ENCODE measurements at places on chromosomes 4 and X. TPM values are rescaled to one million over a fixed set of nuclear protein-coding genes. Genes with fewer than 3 reads are reported as not detected.
A peak's percentile ranks its signal among the peaks of the same experiment; 100 is the strongest.

MOB1B gene
- 12.6 TPM for total RNA-seq

GRCh38 chr4:4430492-4431195 is 43.7 kb downstream of the NSG1 start:
- no peak overlapping the region for H3K4me3 ChIP-seq
- DNase-seq: peak; percentile 54
- H3K27me3 ChIP-seq: no peaks in the 10 kb centered on the region
- no peak overlapping the region for H3K27ac ChIP-seq

GRCh38 chr4:160117686-160118085 is 1014.8 kb downstream of the RAPGEF2 start:
- H3K4me3 ChIP-seq: no peak overlapping the region
- no peak overlapping the region for H3K27ac ChIP-seq
- no peak for DNase-seq
- no peaks in the 10 kb centered on the region for H3K27me3 ChIP-seq
- H3K36me3 ChIP-seq: no peaks in the 10 kb centered on the region

GRCh38 chr4:107570952-107571351 is 149.1 kb downstream of the PAPSS1 start:
- no peak overlapping the region for H3K4me3 ChIP-seq
- no peaks in the 10 kb centered on the region for H3K4me1 ChIP-seq
- no peaks in the 10 kb centered on the region for H3K27me3 ChIP-seq

SPRY1 gene
- total RNA-seq: 26.4 TPM

SLC9A7 gene
- total RNA-seq: 74.3 TPM

NLRP2B gene
- not detected for total RNA-seq

MRFAP1 gene
- total RNA-seq: 200 TPM

TRAM1L1 gene
- total RNA-seq: 1.0 TPM

GRCh38 chrX:108584617-108585211 is 145.1 kb downstream of the COL4A5 start:
- DNase-seq: peak; percentile 25
- no peak overlapping the region for H3K4me3 ChIP-seq
- H3K27ac ChIP-seq: no peak overlapping the region
- no peaks in the 10 kb centered on the region for H3K27me3 ChIP-seq
- no peaks in the 10 kb centered on the region for H3K36me3 ChIP-seq

DNA sequence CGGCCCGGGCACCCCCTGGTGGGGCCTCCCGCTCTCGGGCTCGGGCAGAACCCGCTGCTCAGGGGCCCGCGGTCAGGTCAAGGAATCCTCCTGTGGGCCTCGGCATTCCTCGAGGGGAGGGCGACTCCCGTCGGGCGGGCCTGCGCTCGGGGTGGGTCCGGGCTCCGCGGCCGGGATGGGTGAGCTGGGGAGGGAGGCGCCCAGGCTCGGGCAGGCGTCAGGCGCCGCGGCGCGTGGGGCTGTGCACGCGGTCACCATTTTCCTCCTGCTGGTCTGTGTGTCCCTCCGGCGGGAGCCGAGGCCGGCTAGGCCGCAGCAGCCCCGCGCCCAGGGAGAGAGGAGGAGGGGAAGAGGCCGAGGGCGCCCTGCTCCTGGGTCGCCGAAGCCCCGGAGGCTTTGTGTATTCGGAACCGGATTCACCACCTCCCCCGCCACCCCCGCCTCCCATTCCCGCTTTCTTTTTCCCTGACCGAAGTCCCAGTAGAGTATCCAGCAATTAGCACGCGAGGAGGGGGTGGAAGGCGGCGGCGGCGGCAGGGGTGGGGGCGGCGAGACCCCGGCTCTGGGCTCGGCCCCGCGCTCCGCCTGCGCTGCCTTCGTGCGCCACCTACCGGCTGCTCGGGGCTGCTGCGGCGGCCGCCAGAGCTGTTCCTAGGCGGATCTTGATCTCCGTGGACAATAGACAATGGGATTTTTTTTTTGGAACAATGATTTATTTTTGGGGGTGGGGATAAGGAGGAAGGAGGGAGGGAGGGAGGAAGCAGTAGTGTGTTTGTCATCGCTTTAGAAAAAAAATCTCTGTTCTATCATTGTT is 99.0 kb upstream of the MAML3 start:
- H3K27ac ChIP-seq: peak overlapping the region; percentile 77
- H3K4me3 ChIP-seq: peak overlapping the region; percentile 59
- no peaks in the 10 kb centered on the region for H3K36me3 ChIP-seq

- DNase-seq: no peak
- H3K27ac ChIP-seq: no peak overlapping the region
- no peaks in the 10 kb centered on the region for H3K27me3 ChIP-seq
- H3K4me3 ChIP-seq: no peak overlapping the region
- H3K4me1 ChIP-seq: no peaks in the 10 kb centered on the region
- H3K36me3 ChIP-seq: no peaks in the 10 kb centered on the region
Observed at GRCh38 chr4:11070813-11071212, 357.9 kb downstream of the HS3ST1 start.

DNA sequence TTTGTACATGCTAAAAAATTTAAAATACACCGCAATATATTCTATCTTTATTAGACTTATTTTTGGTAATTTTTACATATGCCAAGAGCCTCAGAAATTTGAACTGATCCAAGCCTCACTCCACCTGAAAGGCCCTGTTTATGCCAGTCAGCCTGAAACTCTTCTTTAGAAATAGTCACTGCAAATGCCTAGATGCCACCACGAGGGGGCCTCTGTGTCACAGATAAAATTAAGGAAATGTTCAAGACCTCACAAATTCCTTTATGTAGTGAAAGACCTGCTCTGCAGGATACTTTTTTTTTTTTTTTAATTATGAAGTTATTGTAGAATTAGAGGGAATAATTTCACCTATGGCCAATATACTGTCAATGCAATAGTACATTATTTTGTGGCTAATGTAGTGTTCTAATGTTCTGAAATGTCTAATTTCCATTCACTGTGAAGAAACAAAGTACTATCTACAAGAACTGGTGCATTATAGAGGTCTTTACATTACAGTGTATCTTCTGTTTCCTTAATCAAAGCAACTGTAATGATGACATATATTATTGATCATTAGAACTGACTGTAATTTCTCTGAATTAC is 69.8 kb downstream of the DTHD1 start:
- H3K4me3 ChIP-seq: no peak overlapping the region
- H3K4me1 ChIP-seq: peaks cover 5% of the 10 kb centered on the region
- DNase-seq: peak; percentile 68
- H3K27me3 ChIP-seq: no peaks in the 10 kb centered on the region
- H3K27ac ChIP-seq: no peak overlapping the region
- no peaks in the 10 kb centered on the region for H3K36me3 ChIP-seq

DNA sequence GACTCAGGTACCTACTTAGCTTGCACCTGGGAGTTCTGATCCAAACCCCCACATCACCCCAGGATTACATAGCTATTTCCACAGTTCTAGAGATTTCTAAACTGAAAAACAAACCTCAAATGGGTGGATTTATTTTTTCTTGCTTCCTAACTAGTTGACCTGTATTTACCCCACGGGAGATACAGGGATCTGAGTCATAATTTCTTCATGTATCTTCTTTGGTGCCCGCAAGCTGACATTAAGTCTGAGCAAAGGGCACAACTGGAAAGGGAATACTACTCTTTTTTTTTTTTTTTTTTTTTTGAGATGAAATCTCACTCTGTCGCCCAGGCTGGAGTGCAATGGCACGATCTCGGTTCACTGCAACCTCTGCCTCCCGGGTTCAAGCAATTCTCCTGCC is 10.0 kb upstream of the ELOVL6 start:
- no peak overlapping the region for H3K27ac ChIP-seq
- H3K4me3 ChIP-seq: no peak overlapping the region
- no peaks in the 10 kb centered on the region for H3K27me3 ChIP-seq
- H3K4me1 ChIP-seq: no peaks in the 10 kb centered on the region
- no peak for DNase-seq
- H3K36me3 ChIP-seq: no peaks in the 10 kb centered on the region

Measured in PC-3 (cell line).